Stimulated activated CD4-positive, alpha-beta T cell treated with anti-CD3 and anti-CD28 coated beads, Interleukin-2, amount 100 ng/mL, for 48 hours (primary cell): ENCODE measurements at places on chromosomes 6 and 20.

DNA sequence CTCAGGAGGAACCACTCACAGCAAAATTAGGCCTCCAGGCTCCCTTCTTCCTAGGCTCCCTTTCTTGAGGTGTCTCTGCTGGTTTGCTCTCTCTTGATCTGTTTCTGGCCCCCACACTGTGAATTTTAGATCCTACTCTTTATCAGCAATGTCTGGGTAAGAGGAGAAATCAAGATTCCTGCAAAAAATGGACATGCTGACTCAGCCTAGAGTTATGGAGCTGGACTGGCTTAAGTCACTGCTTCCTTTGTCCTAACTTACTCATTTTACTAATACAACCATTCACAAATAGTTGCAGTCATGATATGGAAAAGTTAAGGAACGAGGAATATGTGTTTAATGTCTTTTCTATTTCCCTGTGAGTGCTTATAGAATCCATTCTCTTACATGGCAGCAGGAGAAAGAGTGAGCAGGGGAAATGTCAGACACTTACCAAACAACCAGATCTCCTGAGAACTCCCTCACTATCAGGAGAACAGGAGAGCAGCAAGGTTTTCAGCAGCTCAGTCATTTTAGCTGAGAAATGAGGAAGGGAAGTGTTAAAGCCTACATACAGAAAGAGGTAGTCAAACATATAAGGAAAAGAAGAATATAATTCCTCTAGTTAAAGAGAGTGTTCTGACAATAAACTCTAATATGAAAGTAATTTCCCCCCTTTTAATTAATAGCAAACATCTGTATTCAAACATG, 160.8 kb downstream of the PDE7B start:
- DNase-seq, result no peak

GRCh38 chr6:111534231-111534751, 51.3 kb upstream of the REV3L start:
- no peak for DNase-seq

DNA sequence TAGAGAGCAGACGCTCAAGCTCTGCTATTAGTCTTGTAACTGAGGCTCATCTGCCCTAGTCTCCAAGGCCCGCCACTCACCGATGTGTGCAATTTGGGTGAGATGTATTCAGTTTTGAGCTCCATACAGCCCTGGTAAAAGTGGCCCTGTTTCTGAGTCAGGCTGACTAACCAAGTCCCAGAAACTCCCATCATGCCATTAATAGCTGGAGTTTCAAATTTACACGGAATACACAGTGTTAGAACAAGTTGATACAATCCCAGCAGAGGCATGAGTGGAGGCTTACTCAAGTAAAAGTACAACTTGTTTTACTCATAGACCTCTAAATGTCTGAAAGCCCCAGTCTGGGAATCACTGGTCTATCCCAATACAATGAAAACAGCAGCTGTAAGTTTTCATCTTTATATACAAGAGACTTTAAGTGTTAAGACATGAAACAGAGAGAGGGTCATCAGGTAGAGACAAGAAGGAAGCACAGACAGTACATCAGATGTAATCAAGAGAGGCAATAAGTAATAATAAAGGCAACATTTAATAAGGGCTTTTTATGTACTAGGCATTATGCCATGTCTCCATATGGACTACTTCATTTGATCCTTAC, 42.4 kb downstream of the RTN4IP1 start:
- no peak for DNase-seq

GRCh38 chr6:156703719-156704118, 73.5 kb upstream of the ARID1B start:
- DNase-seq, result no peak

DNA sequence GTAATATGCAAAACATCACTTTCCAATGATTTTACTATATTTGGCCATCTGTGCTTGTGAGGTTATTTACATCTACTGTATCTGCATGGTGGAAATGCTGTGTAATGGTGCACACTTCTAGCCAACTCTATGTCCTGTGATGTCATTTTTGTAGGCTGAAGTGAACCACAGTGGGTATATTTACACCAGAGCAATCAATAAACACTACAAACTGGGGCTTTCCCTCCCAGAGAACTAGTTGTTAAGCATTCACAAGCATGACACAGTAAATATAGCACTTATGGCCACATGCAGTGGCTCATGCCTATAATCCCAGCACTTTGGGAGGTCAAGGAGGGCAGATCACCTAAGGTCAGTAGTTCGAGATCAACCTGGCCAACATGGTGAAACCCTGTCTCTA, 4.9 kb downstream of the SLC22A2 start:
- DNase-seq, result no peak

- DNase-seq, result no peak
Observed at GRCh38 chr6:167804281-167805013, 22.3 kb upstream of the AFDN start.

- DNase-seq, result no peak
Observed at GRCh38 chr6:124203101-124203811, 399.6 kb downstream of the NKAIN2 start.

DNA sequence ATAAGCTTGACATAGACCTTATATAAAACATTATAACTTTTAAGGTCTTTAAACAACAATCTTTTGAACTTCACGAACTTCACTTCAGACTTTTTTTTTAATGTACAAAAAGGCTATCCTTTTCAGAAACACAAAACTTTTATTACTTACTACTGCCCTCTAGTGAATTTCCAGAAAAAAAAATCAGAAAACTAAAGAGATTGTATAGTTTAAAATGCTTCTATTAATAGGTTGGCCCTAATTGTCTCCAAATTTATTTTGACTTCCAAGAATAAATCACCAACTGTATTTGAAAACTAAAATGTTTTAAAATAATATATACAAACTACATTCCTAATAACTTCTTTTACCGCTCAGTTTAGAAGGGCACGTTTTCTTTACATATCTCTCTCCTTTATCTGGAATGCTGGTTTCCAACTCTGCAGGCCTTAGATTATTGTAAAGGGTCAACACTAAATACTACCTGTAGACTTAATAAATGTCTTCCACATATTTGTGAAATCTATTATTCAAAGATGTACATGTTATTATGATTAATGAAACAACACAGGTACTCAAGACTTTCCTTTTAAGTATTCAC, 66.8 kb downstream of the LMBRD1 start:
- DNase-seq, result no peak

DNA sequence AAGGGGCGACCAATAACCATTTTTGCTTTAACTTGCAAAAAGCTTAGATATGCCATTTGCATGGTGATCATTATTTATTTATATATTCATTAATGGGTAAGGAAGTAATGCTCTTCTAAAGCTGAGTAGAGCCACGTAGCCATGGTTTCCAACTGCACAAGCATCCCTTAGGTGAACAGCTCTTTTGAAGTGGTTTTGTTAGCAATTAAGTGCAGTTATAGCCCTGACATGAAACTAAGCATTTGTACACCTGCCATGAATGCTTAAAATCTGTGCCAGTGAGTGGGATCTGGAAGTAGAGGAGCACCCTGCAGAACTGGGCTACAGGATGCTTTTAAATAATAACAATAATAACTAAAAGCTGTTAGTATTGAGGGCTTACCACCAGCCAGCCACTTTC, 19.1 kb downstream of the TRAF3IP2 start:
- no peak for DNase-seq

DNA sequence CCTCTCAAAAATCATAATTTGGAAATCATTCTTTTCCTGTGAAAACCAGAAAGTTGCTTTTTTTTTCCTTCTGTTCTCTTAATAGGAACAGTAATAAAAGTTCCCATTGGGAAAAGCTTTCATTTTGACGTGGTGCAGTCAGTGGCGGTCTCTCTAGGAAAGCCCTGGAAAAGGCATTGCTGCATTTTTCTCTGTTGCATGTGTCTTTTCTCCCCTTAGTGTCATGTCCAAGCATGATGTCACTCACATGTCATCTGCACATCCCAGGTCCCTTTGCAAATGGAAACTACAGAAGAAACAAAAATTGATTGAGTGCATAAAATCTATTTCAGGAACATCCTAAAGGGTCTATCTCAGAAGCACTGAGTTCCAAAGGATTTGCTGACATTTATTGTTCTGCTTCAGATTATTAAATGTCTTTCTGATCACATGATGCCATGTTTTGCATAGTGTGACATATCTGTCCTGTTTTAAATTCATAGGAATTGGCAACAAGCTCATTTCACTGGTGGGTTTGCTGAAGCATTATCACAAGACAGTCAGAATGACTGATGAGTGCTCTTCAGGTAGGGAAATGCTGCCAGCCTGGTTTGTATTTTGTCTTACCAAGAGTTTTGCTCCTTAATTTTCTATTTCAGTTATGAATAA, 208.7 kb downstream of the SOX4 start:
- DNase-seq, result no peak

GRCh38 chr6:146090474-146090873, 61.6 kb downstream of the GRM1 start:
- no peak for DNase-seq

- DNase-seq, result no peak
Observed at GRCh38 chr6:33865478-33866077, 61.8 kb upstream of the MLN start.

DNA sequence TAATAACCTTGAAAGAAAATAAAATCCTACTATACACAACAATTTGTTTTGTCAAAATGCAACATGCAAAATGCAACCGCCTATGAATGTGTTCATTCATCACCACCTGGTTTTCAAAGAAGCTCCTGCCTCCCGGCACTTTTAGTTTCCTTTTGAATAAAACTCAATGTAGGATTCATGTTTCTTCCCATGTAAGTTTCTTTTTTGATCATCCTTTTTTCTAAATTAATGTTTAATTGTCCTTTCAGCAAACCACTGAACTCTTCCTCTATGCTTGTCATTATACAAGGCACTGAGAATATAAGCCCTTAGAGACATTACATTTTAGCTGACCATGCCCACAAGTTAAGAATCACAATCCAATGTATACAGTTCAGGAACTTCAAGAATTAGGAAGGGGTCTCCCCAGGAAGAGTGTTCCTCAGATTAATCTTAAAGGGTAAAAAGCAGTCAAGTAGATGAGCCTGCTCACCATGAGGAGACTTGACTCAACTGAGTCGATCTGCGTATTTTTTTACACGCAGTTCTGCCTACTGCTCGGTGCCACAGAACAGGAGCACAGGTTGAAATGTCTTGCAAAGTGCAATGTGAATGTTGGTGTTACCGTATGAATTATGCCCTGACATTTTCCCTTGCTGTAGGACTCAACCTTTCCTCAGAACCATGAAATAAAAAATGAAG, 7.2 kb upstream of the THEMIS start:
- no peak for DNase-seq

- no peak for DNase-seq
Observed at GRCh38 chr6:142489722-142490610, 188.2 kb downstream of the ADGRG6 start.

DNA sequence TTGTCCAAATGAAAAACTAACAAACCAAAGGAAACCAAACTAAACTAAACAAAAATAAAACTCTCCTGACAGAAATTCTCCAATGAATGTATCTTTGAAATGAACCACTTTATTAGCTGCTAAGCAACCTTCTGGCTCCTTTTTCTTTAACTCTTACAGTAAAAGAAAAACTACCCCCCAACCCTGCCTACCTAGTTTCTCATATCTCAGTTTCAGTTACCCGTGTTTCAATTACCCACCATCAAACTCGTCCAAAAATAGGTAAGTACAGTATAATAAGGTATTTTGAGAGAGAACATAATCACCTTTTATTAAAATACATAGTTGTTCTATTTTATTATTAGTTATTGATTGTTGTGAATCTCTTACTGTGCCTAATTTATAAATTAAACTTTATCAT, 177.4 kb upstream of the THEMIS start:
- DNase-seq, result no peak

GRCh38 chr6:111610548-111611172, 5.0 kb upstream of the TRAF3IP2 start:
- DNase-seq, result no peak

GRCh38 chr6:137867685-137868509, 838 bp downstream of the TNFAIP3 start:
- DNase-seq, result no peak

DNA sequence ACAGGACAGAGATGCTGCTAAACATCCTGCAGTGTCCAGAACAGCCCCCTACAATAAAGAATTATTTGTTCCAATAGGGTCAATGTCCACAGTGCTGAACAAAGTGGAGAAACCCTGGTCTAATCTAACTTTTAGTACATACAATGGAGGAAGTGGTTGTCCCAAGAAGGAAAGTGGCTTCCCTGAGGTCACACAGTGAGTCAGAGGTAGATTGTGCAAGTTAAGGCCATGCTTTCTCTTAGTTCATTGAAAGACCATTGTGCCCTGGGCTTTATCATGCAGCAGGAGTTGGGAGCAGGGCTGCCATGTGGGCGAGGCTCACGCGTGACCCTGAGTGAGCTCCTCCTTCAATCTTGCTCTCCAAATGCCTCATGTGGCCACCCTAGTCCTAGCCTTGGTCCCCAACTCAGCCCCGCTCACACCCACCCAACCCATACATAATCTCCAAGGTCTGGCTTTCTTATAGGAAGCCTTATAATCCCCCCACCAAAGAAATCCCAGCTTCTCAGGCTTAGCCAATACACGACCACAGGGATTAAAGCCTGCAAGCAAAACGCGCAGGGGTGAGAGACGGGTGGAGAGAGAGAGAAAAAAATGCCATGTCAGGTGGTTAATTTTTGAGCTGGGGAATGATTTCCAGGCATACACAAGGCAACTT, 19.9 kb downstream of the SLC13A3 start:
- DNase-seq, result no peak

DNA sequence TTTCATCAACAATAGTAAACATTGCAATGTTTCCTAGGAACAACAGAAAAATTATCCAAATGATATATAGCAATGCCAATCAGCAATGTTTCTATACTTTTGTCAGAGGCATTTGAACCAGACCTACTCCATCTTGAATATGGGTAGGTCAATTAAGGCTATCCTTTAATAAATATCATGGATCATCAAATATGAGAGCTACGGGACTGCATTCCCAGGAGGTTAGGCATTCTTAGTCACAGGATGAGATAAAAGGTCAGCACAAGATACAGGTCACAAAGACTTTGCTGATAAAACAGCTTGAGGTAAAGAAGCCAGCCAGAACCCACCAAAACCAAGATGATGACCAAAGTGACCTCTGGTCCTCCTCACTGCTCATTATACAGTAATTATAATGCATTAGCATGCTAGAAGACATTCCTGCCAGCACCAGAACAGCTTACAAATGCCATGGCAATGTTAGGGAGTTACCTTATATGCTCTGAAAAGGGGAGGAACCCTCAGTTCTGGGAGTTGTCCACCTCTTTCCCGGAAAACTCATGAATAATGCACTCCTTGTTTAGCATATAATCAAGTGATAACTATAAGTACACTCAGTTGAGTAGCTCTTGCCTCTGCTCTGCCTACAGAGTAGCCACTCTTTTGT, 8.6 kb upstream of the SERPINB6 start:
- no peak for DNase-seq

- no peak for DNase-seq
Observed at GRCh38 chr6:169310983-169311382, 57.3 kb upstream of the THBS2 start.

GRCh38 chr20:52972965-52973819, 1.0 kb downstream of the TSHZ2 start:
- peak; percentile 25 for DNase-seq

- DNase-seq, result no peak
Observed at GRCh38 chr6:17047889-17048288, 54.0 kb upstream of the STMND1 start.
